Stimulated activated CD4-positive, alpha-beta T cell treated with anti-CD3 and anti-CD28 coated beads, Interleukin-2, amount 100 ng/mL, for 4 hours (primary cell): ENCODE measurements at places on chromosomes 7 and 10.

DNA sequence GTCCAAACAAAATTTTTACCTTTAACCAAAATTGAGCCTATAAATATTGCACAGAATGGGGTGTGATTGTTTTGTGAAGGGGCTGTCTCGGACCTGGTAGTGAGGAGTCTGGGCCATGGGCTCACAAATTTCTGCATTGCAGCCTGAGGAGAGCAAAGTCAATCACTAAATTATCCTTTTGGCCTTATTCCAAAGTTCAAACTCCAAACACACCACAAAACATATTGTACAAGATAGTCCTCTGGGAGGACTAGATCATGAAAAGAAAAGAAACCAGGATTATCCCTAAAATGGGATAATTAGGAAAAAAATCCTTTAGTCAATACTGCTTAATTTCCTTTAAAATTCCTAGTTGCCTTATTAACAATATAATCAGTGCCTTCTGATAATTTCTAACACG lies 115.5 kb downstream of the BUB3 start:
- no peak for DNase-seq

- DNase-seq = no peak
These were observed 31.0 kb downstream of the PHYH start for GRCh38 chr10:13268841-13269240.

DNA sequence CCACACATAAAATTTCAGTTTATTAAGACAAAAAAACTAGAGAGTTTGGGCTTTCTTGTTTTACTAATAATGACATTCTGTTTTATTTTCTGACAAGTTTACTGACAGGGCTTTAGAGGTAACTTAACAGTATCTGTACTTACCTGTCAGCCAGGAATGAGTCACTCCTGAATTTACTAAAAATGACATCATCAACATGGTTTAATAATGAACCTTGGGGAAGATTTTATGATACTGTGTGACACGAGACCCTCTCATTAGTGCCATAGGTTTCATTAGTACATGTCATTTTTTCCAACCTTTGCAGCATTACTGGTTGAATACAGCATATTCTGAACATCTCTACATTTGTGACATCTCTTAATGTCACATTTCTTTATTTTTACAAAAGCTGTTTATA lies 131.1 kb downstream of the KCND2 start:
- no peak for DNase-seq

DNA sequence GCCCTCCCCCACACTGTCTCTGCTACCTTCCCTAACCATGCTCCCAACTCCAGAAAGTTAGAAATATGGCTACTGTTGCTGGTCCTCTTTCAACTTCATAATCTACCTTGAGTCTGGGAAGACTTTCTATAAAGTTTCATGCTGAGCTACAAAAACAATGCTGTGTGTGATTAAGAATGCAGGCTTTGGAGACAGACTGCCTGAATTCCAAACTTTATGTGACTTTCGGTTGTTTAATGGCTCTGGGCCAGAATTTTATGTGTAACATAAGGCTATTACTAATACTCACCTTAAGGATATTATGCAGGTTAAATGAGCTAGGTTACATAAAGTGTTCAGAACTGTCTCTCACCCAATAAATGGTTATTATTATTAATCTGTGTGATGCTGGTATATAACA lies 19.1 kb downstream of the BET1 start:
- DNase-seq = no peak

GRCh38 chr7:129730159-129730558 lies 118.6 kb downstream of the NRF1 start:
- no peak for DNase-seq

GRCh38 chr7:142711746-142712616 lies 37.3 kb upstream of the PRSS1 start:
- no peak for DNase-seq

- no peak for DNase-seq
These were observed 34.7 kb downstream of the ENTPD7 start for GRCh38 chr10:99693933-99694583.
